RPMI7951 (cell line): ENCODE measurements at places on chromosomes 1 and 21. TPM values are rescaled to one million over a fixed set of nuclear protein-coding genes. Genes with fewer than 3 reads are reported as not detected.

Gene ACKR1
- total RNA-seq: not detected in 2 replicates

Gene GJA8
- total RNA-seq: 0.12 TPM in 1 of 2 replicates, not detected in the other

Gene SYTL1
- total RNA-seq: 0.12 TPM in 1 of 2 replicates, not detected in the other

Gene HMGCL
- total RNA-seq: 40.7 and 45.7 TPM in 2 replicates

Gene A3GALT2
- not detected in 2 replicates for total RNA-seq

Gene IL6R
- total RNA-seq: 0.24 and 0.29 TPM in 2 replicates

Gene WLS
- total RNA-seq: 51.6 and 77.6 TPM in 2 replicates

Gene TCHHL1
- total RNA-seq: not detected in 2 replicates

Gene IRF6
- total RNA-seq: 0.20 and 0.24 TPM in 2 replicates

Gene BCAN
- 0.12 TPM in 1 of 2 replicates, not detected in the other for total RNA-seq

Gene UBE2U
- not detected in 2 replicates for total RNA-seq

- DNase-seq: peak; percentile 75
Observed at GRCh38 chr1:228166170-228166936, 749 bp downstream of the IBA57 start.

- DNase-seq: no peak
Observed at GRCh38 chr1:106926803-106927582, 129.5 kb upstream of the PRMT6 start.

GRCh38 chr1:918353-918752 is 5.4 kb upstream of the SAMD11 start:
- DNase-seq: no peak

DNA sequence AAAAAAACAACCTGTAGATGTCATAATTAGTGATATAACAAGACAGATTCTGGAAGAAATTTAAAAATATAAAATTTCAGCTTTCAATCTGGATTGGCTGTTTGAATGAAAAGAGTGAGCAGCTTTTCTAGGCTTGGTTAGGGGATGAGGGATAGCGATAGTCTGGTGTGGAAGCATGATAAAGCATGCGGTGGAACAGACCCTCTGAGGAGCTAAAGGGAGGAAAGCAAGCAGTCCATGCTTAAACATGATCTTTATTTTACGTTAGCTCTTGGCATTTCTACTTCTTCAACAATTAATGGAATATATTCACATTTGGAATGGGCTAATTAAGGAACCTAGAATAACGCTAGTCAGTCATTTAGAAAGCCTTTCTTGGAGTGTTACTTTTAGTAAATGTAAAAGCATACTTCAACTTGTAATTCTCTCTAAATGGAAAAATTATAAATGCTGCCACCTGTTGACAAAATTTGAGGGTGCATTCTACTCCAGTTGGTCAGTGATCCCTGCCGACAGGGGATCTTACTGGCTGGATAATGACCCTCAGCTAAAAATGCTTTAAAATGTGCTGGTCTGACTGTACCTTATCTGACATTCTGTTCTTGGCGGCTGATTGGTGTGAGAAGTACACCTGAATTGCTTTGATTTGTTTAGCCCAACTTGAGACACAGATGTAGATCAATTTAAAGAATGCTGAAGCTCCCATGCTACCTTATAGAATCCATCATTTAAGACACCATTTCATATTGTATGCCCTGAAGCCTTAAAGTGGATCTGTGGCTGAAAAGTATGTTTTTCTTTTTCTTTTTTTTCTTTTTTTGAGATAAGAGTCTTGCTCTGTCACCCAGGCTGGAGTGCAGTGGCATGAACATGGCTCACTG is 61.2 kb downstream of the AK4 start:
- DNase-seq: peak; percentile 56

- DNase-seq: peak; percentile 91
Observed at GRCh38 chr1:116686723-116687352, 19.3 kb upstream of the IGSF3 start.

GRCh38 chr21:32979598-32980268 is 46.0 kb upstream of the OLIG2 start:
- DNase-seq: no peak

GRCh38 chr1:38203441-38203840 is 156.8 kb upstream of the POU3F1 start:
- DNase-seq: no peak

- no peak for DNase-seq
Observed at GRCh38 chr1:75785320-75785982, 605 bp upstream of the RABGGTB start.

- peak; percentile 58 for DNase-seq
Observed at GRCh38 chr1:85484264-85484663, 19.3 kb upstream of the DDAH1 start.

GRCh38 chr1:113515498-113515897 is 125.2 kb downstream of the MAGI3 start:
- no peak for DNase-seq

- no peak for DNase-seq
Observed at GRCh38 chr1:33996281-33996680, 132.4 kb downstream of the HMGB4 start.

DNA sequence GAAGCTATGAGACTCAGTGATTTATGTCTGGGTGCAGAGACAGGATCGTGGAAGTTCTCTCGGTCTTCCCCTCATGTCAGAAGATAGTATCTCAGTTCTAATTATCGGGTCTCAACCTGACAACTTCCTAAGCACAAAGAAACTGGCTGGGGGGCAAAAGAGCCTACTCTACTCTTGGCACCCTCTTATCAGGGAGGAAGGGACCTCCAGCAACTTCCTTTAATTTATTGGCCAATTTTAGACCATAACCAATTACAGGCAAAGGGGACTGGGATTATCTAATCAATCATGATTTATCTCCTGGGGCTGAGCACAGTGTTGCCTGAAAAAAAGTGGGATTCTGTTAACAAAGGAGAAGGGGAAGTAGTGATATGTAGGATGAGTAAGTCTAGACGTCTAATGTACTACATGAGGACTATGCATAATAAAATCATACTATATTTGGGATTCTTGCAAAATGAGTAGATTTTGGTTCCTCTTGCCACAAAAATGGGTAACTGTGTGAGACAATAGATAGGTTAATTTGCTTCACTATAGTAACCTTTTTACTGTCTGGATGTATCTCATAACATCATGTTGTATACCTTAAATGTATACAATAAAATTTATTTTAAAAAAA is 98.8 kb downstream of the ZFYVE9 start:
- DNase-seq: no peak

- DNase-seq: peak; percentile 49
Observed at GRCh38 chr1:161182214-161182613, 4.9 kb upstream of the B4GALT3 start.

- no peak for DNase-seq
Observed at GRCh38 chr1:184193451-184193850, 141.9 kb downstream of the TSEN15 start.

GRCh38 chr1:3515774-3516480 is 61.5 kb downstream of the ARHGEF16 start:
- peak; percentile 78 for DNase-seq

- no peak for DNase-seq
Observed at GRCh38 chr1:169727307-169727706, 6.6 kb downstream of the SELE start.

DNA sequence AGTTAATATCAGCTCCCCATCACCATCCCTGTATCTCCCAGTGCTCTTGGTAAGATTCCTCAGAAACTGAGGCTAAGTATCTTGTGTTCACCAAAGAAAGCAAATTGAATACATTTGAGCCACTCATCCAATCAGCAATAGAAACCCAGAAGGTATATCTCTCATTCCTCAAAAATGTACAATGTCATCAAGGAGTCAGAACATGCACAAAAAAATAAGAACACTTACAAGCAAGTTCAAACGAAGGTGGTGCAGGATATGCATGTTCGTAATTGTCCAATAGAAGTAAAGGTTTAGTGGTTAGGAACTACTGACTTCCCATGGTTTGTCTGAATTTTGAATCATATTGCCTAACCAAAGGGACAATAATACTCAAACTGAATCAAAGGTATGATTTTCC is 24.3 kb downstream of the RXRG start:
- DNase-seq: no peak

DNA sequence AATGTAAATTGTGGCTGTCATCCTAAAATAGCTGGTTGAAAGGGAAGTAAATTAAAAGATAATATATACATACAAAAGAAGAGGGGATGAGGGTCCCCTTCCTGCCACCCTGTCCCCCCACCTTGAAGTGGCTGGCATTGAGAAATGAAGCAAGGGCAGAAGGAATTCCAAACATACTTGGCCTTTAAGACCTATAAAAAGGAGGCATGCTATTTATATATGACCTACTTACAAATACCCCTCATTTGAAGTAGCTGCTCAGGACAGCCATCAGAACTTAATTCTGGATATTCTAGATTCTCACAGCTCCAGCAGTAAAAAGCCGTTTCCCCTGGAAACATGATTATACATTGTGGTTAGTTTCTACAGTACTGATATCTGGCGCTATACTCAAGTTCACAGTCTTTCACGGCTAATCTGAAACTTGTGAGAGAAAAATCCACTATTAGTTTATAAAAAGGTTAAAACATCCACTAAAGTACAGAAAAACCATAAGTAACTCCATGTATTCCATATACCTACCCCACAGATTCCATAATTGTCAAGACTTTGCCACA is 9.6 kb upstream of the MAP10 start:
- peak; percentile 15 for DNase-seq

DNA sequence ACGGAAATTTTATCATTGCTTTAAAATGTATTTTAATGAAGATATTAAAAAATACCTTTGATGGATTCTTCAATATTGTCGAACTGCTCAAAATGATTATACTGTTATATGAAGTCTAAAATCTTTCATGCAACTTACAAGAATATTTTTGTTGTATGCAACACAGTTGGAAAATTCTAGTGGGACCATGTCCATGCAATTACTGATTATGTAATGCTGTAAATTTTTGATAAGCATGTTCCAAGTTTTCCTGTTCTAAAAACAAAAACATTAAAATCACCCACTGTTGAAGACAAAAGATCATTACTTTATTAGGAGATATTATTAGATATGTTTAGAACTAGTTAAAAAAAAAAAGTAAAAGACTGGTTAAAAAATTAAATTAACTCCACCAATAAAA is 132.8 kb downstream of the NFIA start:
- no peak for DNase-seq

DNA sequence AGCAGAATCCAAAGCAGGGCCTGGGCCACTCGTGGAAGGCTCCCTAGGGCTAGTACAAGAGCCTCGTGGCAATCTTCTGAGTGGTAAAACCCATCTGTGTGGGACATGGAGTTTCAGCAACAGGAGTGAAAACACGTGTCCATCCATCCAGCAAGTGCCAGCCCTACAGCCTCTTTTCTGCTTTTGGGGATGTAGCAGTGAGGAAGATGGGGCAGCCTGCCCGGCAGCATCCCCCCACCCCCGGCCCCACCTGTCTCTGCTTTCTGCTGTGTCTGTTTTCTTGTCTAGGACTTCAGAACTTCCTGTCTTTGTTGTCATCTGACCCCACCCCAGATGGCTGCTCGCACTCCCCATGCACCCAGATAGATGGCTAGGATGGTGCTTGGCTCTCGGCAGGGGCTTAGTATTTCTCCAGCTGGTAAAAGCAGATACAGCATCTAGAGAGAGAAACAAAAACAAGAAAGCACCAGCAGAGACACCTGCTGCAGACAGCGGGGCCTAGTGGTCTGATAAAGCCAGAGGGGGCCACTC is 1.5 kb downstream of the CPTP start:
- no peak for DNase-seq

DNA sequence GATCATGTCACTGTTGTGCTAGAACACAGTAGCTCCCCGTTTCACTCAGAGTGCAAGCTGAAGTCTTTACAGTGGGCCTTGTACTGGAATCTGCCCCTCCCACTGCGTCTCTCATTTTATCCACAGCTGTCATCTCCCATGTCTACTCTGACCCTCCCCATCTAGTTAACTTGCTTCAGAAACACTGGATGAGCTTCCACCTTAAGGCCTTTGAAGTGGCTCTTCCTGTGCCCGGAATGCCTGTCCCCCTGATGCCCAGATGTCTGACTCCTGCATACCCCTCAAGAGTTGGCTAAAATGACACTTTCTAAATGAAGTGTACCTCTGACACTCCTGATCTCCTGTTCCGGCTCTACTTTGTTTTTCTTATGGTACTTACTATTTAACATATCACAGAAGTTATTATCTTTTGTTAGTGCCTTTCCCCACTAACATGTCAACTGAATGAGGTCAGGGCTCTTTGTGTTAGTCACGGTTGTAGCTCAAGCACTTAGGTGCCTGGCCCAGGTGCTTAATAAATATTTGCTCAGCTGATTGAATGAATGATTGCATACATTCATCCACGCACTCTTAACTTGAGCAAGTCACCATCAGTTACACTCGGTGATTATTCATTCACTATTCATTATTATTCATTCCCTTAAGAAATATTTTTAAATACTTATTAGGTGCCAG is 13.3 kb downstream of the ARV1 start:
- no peak for DNase-seq

GRCh38 chr1:61080413-61081143 is 1.8 kb upstream of the NFIA start:
- no peak for DNase-seq

DNA sequence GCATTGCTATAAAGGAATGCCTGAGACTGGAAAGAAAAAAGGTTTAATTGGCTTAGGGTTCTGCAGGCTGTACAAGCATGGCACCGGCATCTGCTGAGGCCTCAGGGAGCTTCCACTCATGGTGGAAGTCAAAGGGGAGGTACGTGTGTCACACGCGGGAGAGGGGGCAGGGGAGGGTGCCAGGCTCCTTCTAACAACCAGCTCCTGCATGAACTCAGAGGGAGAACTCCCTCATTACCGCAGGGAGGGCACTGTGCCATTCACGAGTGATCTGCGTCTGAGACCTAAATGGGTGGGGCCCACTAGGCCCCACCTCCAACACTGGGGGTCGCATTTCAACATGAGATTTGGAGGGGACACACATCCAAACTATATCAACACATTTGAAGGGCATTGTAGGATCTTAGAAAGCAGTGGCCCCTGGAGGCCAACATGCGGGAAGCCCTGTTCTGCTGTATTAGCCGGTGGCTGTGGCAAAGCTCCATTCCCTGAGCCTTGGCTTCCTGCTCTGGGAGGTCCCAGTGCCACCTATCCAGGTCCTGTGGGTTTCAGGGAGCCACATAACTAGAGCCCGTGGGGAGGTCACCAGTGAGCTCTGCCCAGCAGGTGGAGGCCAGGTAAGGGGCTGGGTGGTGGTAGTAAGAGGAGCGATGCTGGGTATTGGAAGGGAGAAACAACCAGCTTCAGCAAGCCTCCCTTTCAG is 10.0 kb downstream of the WNT3A start:
- DNase-seq: no peak

DNA sequence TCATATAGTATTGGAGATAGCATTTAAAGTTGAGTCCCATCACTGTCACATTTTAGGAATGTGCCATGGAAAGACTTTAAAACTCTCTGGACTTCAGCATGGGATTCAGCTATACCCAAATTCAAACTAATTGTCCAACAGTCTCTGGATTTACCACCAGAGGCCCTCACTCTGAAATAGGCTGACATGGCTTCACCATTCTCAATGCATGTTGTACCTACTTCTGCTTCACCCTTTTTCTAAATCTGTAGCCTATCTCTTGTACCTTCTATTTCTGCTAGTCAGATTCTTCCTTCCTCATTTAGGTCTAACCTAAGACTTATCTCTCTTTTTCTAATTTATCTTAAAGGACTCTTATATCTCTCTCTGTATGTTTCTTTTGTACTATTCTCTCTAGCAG is 512.7 kb upstream of the ZRANB2 start:
- DNase-seq: no peak

GRCh38 chr1:199308349-199308846 is 669.6 kb downstream of the PTPRC start:
- no peak for DNase-seq
